ENCODE measurements at places on chromosomes 12 and 14. TPM values are rescaled to one million over a fixed set of nuclear protein-coding genes. Genes with fewer than 3 reads are reported as not detected.
A peak's percentile ranks its signal among the peaks of the same experiment; 100 is the strongest.

DNA sequence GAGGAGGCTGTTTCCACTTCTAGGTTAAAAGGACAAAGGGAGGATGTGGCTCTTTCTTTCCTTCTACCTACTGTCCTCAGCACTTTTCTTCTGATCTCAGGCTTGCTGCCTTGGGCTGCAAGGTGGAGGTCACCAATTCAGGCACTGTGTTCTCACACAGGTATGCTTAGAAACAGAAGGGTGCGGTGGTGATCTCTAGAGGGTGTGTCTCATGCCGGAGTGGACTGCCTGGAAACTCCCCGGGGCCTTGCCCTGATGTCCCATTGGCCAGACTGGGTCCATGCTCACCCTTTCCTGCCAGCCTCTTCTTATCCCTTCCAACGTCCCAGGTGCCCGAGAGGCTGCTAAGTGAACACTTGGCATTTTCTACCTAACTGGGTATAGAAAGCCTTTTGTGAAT is 1197.6 kb downstream of the AACS start:
- DNase-seq, result no peak

GRCh38 chr14:93986955-93987354 is 10.1 kb upstream of the CCDC197 start:
- no peak for DNase-seq

DNA sequence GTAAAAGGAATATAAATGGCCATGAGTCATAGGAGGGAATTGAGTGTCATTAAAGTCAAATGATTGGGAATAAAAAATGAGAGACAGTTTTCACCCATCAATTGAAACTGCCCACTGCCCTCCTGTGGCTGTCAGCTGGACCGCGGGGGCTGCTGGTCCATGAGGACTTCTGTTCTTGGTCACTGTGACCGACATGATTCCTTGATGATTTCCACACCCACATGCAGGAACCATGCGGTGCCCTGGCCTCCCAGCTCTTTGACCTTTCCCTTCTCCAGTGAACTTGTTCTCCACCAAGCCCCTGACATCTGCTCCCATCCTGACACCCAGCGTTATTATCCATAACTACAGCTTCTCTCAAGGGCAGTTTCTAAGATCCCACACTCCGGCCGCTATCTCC is 48.4 kb downstream of the C12orf75 start:
- DNase-seq, result peak; percentile 16

GRCh38 chr14:101371799-101372793 is 189.2 kb upstream of the DIO3 start:
- no peak for DNase-seq

DNA sequence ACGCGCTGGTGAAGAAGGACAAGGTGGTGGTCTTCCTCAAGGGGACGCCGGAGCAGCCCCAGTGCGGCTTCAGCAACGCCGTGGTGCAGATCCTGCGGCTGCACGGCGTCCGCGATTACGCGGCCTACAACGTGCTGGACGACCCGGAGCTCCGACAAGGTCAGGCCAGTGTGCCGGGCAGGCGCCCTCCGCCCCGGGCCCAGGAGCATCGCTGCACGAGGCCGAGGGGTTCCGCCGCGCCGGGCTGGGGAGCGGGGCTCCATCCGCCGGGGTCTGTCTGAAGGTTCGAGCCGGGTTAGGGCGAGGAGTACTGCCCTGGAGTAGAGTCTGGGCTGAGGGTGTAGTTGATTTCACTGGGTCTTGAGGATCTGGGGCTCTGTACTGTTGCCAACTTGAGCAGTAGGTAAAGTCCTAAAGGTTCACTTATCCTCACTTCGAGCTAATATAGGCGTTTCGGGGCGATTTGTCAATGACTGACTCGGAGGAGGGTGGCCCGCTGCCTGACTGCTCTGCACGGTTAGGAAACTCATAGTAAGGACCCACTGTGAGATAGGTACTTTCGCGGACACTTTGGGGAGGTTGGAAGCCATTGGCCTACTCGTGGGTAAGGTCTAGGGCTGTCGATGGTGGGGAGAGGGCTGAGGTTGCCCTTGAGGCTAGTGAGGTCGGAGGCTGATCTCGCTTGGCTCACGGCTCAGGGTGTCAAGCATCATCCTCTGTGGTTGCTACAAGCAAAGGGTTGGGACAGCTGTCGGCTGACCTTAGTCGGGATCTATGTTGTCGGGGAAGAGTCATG is 574 bp downstream of the GLRX5 start:
- peak; percentile 23 for DNase-seq

- DNase-seq, result peak; percentile 55
Observed at GRCh38 chr14:64823305-64823861, 56.3 kb downstream of the SPTB start.

DNA sequence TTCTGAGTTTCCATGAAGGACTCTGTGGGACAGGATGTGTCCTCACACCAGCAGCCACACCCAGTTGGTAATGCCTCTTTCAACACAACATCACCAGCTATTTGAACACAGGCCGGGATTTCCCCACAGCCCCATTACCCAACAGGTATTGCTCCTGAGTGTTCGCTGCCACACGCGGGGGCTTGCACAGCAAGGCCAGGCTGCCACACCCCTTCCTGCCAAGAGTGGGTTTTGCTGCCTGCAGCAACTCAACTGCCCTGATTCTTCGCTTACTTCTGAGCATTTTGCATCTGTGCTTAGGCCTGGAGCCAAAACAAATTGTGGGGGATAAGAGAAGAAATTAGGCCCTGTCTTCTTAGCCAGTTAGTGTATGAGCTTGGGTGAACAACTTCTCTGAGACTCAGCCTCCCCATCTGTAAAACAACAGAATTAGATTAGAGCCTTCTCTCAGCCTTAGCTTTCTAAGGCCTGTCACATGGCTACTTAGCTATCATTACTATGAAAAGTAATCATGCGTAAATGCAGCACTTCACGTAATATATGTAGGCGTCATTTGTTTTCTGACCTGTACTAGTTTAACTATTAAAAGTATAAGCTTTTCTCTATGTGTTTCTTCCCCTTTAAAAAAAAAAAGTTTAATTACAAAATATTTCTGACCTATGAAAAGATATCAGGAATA is 20.0 kb downstream of the CKAP4 start:
- DNase-seq, result no peak

- DNase-seq, result no peak
Observed at GRCh38 chr14:65948302-65948701, 535.8 kb downstream of the FUT8 start.

DNA sequence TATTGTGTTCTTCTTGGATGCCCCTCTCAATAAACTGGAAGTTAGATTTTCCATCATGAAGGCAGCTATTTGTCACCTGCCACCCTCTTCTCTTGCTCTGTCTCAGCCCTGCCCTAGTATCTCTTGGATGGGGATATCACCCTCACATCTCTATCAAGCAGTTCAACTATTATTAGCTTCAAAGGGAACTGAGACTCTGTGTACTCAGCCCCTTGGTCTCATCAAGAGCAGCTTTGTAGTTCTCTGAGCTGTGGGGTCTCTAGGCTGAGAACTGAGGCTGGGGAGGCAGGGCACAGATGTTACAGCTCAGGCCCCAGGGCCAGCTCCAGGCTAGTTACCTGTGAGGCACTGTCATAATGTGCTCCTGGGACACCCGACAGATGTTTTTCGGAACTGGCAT is 130.3 kb downstream of the DAD1 start:
- DNase-seq, result no peak

CLEC2B gene
- 7.8 TPM for total RNA-seq

ABHD12B gene
- not detected for total RNA-seq

ADAM21 gene
- total RNA-seq, result 1.3 TPM

Data from LHCN-M2 (cell line).